ENCODE measurements at places on chromosomes 7 and 10.

- DNase-seq = no peak
These were observed 23.5 kb downstream of the HECTD2 start for GRCh38 chr10:91433620-91434019.

DNA sequence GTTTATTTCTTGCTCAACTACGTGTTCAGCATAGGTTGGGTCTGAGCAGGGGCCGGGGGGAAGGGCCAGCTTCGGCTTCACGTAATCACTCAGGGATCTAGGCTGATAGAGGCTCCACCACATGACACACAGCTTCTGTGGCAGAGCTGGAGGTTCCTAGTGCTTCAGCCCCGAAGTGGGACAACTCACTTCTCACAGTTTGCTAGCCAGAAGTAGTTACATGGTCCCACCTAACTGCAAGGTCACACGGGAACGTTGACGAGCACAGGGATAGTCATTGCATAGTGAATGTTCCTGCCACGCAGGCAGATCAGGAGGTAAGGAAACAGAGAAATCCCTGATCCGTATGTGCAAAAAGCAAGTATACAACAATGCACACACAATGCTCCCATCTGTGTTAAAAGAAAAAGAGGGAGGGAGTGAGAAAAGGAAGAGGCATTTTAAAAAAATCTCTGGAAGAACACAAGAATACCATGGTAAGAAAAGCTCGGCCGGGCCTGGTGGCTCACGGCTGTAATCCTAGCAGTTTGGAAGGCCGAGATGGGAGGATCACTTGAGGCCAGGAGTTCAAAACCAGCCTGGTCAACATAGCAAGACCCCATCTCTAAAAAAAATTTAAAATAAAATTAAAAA is 16.9 kb downstream of the SMURF1 start:
- DNase-seq = no peak

DNA sequence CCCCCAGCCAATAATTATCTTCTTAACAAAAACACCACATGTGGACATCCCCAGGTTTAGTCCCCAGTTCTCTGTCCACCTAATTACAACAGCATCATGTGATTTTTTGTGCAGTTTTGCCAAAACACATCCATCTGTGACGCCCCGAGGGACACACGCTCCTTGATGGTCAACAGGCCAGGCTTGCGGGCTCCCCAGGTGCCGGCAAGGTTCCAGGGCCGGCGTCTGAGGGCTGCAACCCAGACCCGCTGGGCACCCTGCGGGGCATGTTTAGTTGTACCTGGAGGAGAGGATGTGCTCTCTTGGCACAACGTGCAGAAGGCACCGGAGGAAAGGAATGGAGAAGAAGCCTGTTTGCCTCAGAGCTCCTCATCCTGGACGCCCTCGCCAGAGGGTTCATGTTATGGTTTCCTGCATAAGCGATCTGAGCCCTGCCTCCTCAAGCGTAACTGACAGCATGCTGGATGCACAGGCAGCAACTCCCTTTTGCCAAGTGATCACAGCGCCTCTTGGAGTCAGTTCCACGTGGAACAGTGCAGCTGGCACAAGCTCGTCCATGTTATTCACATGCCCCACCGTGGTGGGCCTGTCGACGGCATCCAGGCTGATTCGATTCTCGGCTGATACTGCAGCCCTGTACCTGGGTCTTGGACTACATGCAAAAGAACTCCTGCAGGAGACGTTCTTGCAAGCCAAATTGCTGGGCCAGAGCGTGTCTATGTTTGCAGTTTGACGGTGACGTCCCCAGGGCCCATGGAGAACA is 41.6 kb downstream of the JAKMIP3 start:
- DNase-seq = peak; percentile 37

DNA sequence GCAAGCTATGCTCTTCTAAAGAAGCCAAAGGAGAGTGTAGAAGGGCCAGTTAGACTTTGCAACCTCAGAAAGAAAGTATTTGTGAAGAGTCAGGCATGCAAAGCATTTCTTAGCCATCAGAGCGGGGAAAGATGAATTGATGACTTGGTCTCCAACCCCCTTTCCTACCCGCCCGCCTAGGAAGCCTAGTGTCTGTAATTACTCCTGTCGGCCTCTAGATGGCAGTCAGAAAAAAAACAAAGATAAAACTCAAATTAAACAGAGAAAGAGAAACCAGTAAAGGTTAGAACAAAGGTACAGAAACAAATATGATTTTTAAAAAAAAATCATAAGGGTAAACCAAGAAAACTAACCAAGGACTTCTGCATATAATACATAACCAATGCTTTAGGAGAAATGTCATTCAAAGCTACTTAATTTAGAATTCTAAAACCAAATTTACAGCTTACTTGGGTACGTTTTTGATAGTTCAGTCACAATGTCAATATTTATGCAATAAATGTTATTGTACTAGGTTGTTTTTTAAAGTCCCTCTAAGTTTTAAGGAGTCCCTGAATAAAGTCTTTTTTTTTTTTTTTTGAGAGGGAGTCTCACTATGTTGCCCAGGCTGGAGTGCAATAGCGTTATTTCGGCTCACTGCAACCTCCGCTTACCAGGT is 97.6 kb downstream of the LYZL1 start:
- no peak for DNase-seq

- DNase-seq = no peak
These were observed 919 bp downstream of the INPP5F start for GRCh38 chr10:119726676-119727261.

GRCh38 chr10:76350583-76350982 is 919.2 kb downstream of the LRMDA start:
- no peak for DNase-seq

DNA sequence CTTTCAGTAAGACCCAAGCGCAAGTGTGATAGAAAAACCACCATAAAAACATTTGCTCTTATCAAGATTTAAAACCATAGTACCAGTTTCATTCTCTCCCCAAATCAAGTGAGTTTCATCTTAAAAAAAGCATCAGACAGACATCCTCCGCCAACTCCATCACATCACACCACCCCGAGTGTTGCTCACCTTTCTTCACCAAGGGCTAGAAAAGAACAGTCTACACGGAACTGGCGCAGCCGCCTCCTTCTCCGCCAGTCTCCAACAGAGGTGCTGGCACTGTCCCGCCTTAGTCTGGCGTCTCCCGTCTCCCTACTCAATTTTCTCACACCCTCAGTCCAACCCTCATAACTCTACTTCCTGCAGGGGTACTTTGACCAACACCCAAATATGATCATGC is 46.9 kb upstream of the WIPI2 start:
- DNase-seq = no peak

- DNase-seq = no peak
These were observed 39.2 kb downstream of the ENO4 start for GRCh38 chr10:116888380-116889055.

- DNase-seq = no peak
These were observed 16.6 kb upstream of the GNA12 start for GRCh38 chr7:2860627-2861133.

DNA sequence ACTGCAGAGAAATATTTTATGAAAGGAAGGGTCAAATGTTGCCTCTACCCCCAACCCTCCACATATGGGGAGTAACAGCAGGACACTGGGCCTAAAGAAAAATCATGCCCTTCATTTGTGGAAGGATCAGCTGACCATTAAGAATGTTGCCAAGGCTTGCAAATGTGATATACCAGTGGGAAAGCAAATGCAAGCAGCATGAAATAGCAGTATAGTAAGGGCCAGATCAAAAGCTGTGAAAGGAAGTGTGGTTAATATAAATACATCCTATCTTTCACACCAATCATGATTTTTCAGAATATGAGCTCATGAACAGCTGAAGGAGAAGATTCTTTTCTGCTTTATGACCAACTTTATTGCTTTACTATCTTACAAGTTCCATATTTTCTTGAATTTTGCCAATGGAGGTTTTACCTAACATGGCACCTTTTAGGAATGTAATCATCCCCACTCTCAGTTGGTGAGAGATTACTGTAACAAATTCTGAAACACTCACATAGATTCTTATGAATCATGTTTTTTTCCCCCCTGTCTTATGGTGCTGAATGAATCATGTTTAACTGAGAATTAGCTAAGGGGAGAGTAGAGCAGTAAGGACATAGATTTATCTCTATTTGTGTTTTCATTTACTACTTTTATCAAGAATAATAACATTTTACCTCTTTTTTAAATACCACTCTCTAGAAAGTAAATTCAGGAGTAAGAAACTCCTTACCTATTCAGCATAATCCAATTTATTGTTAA is 12.1 kb upstream of the ATAD1 start:
- DNase-seq = no peak

GRCh38 chr10:104614245-104614831 is 26.8 kb upstream of the SORCS3 start:
- no peak for DNase-seq

- no peak for DNase-seq
These were observed 279.8 kb downstream of the SEC23IP start for GRCh38 chr10:120172356-120172755.

DNA sequence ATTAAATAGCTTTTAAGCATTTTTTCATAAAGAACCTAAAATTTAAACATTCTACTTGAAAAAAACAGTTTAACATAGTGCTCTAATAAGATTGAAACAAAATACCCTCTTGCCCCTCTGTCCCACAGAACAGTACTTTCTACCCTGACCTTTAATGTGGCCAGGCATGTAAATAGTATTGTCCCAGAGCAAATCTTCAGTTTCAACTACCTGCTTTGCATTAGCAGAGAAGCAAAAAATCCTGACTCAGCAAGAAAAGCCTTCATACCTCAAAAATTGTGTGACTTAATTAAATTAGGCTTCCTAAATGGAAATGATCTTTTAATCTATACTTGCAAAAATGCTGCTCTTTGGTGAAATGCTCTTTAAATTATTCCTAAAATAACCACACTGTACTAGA is 237.4 kb upstream of the AOAH start:
- DNase-seq = no peak

DNA sequence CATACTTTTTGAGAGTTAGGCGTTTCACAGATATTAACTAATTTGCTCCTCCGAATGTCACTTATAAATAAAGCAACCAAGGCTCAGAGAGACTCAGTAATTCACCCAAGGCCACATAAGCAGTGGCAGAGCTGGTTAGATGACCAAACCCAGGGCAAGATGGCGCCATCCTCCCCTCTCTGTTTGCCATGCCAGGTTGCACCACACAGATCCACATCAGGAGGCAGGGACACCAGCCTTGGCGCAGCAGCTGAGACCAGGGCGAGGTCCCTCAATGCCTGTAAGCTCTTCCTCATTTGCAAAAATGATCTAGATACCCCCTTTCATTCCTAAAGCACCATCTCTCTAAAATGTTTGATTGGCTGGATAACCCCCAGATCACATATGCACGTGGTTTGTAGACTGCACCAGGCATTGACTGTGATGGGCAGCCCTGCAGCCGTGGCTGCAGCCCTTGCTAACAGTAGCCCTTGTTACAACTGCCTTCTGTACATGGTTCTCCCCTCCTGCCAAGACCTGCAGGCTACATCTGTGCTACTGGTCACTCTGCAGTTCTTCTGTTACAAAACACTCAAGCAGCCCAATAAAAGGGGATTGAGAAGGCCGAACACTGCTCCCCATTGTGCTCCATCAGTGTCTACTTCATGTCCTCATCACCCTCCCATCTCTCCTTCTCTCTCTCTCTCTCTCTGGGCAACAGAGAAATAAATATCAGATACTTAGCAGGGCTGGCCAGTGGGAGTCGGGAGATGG is 298.6 kb downstream of the PRPF18 start:
- no peak for DNase-seq

DNA sequence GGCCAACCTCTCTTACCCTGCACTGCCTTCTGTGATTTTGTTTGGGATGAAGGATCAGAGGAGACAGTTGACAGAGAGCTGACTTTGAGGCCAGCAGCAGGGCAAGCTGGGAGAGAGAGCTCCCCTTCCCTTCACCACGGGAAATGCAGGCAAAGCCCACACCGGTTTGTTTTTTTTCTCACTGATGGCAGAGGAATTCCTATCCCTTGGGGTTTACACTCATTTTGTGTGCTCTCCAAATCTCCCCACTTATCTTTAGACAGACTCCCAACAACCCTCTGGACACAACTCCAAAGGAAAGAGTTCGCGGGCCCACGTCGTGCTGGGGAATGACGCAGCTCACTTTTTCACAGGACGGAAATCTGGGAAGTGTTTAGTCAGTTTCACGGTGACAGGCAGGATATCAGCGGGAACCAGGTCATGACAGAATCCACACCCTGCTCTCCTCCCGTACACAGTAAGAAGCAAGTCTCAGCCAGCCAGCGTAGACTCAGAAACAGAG is 68.3 kb upstream of the FAM171A1 start:
- DNase-seq = no peak

DNA sequence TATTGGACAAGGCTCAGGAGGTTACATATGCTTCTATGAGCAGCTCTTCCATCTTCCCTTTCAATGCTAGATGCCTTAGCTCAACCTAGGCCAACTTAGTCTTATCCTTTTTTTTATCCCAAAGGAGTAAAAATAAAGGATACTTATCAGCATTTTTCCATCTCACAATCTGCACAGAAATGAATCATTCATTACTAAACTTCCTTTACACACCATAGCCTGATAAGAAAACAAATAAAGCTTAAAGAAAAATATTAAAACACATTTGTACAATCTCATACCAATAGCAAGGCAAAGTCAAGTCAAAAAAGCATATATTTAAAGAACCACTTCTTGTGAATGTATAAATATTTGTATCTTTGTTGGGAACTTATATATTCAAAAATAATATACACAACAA is 407.4 kb downstream of the GRM8 start:
- DNase-seq = no peak

- no peak for DNase-seq
These were observed 14.3 kb downstream of the CPED1 start for GRCh38 chr7:121002757-121003200.

- no peak for DNase-seq
These were observed 33.9 kb downstream of the TSPAN14 start for GRCh38 chr10:80487791-80488538.

GRCh38 chr10:113446739-113447138 is 106.1 kb upstream of the HABP2 start:
- DNase-seq = no peak

GRCh38 chr10:3482200-3482993 is 302.6 kb downstream of the KLF6 start:
- no peak for DNase-seq

- DNase-seq = no peak
These were observed 578 bp downstream of the ZNF713 start for GRCh38 chr7:55887821-55888247.
